ENCODE measurements at places on chromosomes 3 and 15.

- no peak for DNase-seq
Measured at GRCh38 chr3:120450600-120451271, at the start of gene FSTL1. Gene FSTL1, minus strand, starts transcription at chr3:120450992. Its CDS starts 246 bp downstream, at chr3:120450746.

DNA sequence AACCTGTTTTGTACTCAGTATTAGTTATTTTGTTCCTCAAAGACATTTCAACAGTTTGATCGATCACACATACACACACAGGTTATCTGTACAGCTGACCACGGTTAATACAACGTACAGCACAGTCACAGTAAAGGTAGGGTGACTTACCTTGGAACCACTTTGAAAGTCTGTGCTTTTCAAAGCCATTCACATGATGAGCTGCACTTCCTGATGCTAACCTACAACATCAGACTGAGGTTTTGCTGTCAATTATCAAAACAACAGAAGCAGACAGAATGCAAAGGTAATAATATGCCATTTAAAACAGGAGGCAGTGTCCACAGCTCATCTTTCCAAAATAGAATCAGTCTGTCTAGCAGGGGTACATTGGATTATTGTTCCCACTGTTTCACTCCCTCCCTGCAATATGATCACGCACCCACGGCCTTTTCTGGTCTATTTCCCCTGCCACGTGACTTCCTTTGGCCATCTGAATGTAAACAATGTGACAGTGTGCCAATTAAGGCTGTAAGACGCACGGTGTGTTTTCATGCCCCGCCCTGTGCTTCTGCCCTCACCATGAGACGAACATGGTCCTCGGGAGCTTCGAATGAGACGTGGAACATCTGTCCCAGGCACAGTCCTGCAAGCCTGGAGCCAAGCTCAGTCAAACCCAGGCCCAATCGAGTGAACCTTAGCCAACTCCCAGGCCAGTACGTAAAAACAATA is 102.4 kb downstream of the FMN1 start:
- no peak for DNase-seq

DNA sequence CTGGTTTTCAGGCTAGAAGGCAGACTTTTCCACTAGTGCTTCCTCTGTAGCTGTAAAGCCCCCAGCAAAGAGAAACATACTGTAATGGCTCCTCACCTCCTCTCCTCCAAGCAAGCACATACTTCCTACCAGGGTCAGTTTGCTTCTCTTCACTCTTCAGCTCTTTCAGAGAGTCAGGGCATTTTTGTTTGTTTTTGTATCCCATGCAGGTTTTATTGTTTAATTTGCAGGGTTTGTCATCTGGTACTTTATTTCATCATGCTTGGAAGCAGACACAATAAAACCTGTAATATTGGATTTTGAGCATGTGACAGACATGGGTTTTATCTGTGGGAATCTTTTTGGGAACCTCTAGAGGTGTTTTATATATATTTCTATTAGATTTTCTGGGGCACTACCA is 753.3 kb upstream of the ROBO1 start:
- no peak for DNase-seq

DNA sequence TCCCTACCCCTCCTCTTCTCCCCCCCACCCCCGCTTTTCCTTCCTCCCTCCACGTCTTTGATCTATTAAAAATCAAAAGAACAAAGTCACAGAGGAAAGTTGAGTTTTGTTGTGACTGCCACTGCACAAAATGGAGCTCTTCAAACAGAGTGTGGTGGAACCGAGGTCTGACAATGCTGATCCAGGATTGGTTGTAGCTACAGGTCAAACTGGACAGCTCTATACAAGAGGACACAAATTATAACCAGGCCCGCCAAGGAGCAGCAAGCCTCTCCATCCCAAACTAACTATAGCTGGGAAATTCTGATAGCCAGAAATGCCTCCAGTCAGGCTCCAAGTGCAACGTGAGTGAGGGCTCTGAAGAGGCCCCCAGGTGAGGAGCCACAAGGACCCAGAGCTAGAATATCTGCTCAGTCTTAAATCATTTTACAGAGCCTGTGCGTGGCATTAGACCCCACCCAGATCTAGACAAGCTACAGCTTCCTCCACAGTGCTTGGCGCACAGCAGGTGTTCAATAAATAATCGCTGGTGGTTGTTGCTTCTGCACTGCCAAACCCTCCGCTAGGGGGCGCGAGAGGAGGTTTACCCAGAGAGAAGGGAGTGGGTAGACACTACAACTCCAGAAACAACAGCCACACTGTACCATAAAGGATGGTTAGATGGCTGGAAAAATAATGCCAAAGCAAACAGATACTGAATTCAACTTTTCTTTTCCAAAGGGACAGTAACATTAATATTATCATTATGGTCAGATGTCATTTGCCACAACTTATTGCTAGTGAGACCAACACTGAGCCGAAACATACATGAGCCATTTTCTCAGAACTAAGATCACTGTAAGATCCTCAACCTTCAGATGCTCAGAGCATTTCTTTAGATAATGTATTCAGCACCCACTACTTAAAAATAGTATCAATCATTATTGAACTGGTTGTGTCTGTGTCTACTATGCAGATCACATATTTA is 44.6 kb downstream of the ZIC4 start:
- no peak for DNase-seq

DNA sequence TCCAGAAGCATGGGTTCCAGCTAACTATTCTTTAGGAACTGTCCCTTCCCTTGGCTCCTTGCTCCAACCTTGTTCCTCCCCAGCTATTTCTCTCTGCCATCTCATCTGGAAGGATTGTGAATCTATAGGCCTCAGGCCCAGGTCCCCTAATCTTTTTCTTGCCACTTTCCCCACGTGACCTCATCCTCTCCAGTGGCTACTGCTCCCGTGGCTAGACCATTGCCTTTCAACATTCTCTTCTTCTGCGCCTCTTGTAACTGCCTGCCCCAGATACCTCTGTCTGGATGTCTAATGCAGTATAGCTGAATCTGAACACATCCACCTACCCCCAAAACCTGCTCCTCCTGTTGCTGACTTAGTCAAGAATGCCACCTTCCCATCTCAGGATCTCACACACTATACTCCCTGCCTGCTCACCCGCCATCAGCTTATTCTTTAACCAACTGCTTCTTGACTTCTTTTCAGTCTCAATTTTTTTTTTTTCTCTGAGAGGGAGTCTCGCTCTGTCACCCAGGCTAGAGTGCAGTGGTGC is 5.2 kb downstream of the GPX1 start:
- no peak for DNase-seq

DNA sequence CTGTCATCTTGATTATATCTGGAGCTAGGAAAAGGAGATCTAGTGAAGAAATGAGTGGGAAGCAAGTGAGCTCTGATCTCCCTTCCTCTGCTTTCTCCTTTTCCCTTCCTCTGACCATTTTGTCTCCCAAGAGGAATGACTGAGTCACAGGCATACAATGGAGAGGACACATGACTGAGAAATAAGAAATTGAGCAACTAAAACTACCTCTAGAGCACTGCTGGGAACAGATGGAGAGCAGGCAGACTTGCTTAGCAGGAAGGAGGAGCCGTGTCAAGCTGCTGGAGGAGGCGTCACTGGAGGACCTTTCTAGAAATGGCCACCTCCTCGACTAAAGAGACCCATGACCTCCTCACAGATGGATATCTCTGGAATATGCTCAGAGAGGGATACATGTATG is 66.9 kb upstream of the MYO5C start:
- no peak for DNase-seq

- no peak for DNase-seq
Measured at GRCh38 chr15:73078722-73079121, 26.5 kb downstream of the NEO1 start.

GRCh38 chr15:72398648-72399047 is 543 bp downstream of the TMEM202 start:
- no peak for DNase-seq

GRCh38 chr3:136733317-136733833 is 18.8 kb downstream of the STAG1 start:
- DNase-seq = no peak

GRCh38 chr15:33720952-33721351 is 247.3 kb upstream of the CHRM5 start:
- no peak for DNase-seq

- no peak for DNase-seq
Measured at GRCh38 chr3:12231431-12231830, 57.4 kb upstream of the PPARG start.

DNA sequence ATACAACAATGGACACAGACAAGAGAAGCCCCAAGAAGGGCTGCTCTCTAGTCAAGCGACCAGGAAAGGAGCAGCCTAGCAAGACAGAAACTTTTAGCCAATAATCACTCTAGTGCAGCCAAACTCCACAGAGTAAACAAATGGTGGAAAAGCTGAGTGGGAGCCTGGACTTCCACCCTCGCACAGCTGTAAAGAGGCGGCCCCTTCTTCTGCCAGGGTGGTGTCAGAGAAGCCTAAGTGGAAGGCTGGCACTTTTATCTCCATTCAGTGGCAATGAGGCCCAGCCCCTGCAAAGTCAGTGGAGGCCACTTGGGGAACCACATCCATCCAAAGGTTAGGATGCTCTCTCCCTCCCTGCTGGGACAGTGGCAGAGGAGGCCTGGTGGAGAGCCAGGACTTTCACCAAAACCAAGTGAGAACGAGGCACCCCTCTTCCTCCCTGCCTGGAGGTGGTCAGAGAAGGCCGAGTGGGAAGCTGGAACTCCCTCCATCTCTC is 15.5 kb upstream of the TICRR start:
- no peak for DNase-seq

DNA sequence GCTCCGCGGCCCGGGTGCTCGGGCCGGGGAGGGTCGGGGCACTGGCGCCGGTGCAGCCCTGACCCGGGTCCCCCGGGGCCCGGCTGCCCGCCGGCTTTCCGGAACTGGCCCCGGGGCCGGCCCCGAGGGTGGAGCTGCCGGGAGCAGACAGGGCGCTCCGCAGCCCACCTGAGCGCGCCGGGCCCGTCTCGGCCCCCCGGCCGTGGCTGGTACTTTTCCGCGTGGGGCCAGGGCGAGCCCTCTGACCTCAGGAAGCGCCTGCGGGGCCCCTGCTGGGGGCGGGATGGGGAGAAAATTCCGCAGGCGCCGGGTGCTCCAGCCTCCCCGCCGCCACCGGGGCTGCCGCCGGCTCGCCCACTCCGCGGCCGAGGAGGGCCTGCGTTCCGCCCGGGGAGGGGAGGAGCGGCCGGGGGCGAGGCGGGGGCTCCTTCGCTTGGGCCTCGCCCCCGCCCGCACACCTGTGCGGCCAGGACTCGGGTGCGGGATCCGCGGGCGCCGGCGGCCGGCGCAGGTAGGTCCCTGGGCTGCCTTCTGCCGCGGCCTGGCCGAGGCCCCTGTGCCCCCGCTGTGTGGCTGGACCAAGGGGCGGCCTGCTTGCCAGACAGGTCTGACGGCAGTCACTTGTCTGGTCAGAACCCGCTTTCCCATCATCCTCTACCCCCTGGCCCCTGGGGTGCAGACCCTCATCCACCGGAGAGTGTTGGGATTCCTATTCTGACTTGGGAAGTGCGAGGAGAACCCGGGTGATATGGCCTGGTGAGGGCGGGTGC is 3.5 kb downstream of the FURIN start:
- no peak for DNase-seq

DNA sequence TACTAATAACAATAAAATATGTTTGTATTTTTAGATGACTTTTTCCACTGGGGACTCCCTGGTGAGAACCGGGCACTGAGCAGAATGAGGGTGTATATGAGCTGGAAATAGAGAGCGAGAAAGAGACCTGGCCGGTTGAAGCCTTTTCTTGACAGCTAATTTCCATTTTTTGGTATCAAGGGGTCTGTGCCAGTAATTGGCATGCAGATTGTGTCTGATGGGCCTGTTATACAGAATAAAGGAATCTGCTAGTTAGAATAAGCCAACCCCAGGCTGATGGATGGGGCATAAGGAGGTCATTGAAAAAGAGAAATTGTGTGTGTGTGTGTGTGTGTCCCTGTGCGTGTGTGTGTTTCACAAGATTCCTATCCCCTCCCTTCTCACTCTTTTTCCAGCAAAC is 83.9 kb downstream of the IL20RB start:
- no peak for DNase-seq

- DNase-seq = no peak
Measured at GRCh38 chr3:44966795-44967278, 9.1 kb downstream of the ZDHHC3 start.

DNA sequence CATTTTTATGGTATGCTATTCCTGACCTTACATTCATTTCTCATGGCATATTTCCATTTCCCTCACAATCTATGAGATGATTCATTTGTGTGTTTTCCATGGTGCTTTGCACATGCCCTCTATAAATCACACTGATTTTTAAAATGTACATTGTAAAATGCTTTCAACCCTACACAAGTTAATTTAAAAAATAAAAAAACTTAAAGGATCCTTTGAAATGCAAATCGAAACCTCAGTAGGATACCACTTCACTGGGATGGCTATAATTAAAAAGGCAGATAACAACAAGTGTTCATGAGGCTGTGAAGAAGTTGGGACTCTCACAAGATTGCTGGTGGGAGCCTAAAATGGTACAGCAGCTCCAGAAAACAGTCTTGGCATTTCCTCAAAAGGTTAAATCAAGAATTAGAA is 83.5 kb downstream of the FMN1 start:
- no peak for DNase-seq

- DNase-seq = no peak
Measured at GRCh38 chr15:61100512-61100911, 128.6 kb downstream of the RORA start.

DNA sequence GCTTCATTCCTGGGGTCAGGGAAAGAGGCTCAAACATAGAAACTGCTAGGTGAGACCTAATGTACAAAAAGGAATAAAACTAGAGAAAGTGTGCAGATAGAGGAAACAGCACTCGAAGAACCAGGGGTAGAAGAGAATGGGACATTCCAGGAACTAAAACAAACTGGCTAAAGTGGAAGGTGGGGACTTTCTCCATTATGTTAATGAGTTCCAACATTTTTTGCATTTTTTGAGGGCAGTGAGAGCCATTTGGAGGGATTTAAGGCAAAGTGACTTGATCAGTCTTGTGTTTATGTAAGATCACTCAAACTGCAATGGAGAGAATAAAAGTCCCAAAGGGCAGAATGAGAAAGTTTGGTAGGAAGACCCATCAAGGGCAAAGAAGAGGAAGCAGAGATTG is 20.6 kb upstream of the SLC4A7 start:
- no peak for DNase-seq

GRCh38 chr3:188646592-188646991 is 492.6 kb downstream of the LPP start:
- no peak for DNase-seq

GRCh38 chr3:54294214-54294613 is 171.9 kb downstream of the CACNA2D3 start:
- no peak for DNase-seq

DNA sequence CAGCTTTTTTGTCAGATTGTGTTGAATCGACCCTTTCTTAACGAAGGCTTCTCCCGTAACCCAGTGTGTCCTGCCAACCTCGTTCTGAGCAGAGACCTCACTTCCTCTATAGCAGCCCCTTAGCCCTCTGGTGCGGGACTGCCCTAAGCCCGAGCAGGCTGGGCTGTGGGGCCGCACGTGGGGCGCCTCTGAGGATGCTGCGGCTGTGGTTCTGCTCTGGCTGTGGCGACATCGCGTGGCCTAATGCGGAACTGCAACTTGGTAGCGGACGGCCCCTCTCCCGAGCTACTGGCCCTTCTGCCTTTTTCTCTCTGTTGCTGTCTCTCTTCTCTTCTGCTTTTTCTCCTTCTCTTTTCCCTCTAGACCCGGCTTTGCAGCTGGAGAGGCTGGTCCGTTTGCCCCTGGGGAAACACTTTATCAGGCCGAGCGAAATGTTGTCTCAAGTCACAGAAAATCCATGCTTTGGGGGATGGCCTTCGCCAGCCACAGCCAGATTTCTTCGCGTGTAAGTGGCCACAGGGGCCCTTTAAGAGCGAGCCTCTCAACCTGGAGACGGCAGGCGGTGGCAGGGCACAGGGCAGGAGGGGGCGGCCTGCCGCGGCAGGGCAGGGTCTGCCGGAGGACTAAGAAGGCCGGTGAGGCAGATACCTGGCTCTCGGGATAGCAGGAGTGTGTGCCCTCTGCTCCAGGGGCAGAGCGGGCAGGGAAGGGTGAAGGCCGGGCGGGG is 19.4 kb upstream of the KIF23 start:
- peak; percentile 44 for DNase-seq
